ENCODE measurements at places on chromosomes 2 and 18. TPM values are rescaled to one million over a fixed set of nuclear protein-coding genes. Genes with fewer than 3 reads are reported as not detected.

- DNase-seq: peak; percentile 36
Measured at GRCh38 chr2:181972431-181973170, 13.1 kb upstream of the PPP1R1C start.

Gene CXCR1
- polyA plus RNA-seq: not detected

- DNase-seq: peak; percentile 46
Measured at GRCh38 chr2:42961385-42961811, 169.0 kb upstream of the HAAO start.

DNA sequence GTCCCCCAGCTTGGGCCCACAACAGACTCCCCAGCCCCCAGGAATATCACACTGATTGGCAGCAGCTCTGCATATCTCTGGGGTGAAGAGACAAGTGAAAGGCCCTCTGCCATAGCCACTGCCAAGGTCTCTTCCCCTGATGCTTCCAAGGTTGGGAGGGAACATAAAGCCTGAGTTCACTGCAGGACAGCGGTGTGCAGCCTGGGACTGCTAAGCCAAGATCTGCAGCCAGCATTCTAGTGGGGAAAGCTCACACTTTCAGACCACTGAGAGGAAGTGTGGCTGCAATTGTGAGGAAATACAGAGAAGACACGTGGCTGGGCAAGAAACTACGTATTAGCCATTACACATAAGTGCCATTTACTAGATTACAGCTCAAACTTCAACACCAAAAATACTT lies 100.7 kb downstream of the MAIP1 start:
- DNase-seq: no peak

GRCh38 chr2:111990856-111991255 lies 64.2 kb upstream of the TMEM87B start:
- no peak for DNase-seq

GRCh38 chr2:27664622-27665363 lies 1.1 kb downstream of the SLC4A1AP start:
- no peak for DNase-seq

DNA sequence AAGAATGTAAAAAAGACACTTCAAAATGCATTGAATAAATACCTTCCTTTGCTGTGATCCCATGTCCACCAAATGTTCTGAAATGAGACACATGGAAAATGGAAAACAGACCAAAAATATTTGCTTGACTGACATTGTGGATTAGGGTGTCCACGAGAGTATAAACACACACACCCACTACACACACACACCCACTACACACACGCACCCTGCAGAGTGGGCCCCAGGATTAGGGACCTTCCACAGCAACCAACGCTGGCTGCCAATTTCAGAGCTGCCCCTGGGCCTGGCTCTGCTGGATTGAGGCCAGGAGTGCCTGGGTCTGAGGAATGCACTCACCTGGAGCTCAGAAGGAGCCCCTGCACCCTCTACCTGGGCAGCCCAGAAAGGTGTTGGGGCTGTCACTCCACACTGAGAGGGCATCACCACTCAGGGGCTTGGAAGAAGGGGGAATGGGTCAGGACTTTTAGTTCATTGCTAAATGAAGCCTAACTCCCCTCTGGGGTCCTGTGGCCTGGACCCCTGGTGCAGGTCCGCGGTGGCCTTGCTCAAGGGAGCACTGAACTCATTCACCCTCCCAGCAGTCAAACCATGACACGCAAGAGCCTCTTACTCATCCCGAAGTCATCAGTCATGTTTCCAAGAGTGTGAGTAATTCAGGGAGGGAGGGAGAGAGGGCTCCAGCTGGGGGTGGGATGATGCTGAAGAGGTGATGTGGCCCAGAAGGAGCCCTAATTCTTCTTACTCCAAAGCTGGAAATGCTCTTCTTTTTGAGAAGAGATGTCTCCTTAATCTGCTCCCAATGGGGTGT lies 50.2 kb upstream of the PLB1 start:
- peak; percentile 98 for DNase-seq

Gene TBR1
- polyA plus RNA-seq: 0.01 TPM

Gene CPO
- polyA plus RNA-seq: not detected

GRCh38 chr18:22558945-22559385 lies 141.2 kb upstream of the CTAGE1 start:
- DNase-seq: peak; percentile 79

Gene TUBA4A
- 34.2 TPM for polyA plus RNA-seq

Gene CIB4
- not detected for polyA plus RNA-seq

DNA sequence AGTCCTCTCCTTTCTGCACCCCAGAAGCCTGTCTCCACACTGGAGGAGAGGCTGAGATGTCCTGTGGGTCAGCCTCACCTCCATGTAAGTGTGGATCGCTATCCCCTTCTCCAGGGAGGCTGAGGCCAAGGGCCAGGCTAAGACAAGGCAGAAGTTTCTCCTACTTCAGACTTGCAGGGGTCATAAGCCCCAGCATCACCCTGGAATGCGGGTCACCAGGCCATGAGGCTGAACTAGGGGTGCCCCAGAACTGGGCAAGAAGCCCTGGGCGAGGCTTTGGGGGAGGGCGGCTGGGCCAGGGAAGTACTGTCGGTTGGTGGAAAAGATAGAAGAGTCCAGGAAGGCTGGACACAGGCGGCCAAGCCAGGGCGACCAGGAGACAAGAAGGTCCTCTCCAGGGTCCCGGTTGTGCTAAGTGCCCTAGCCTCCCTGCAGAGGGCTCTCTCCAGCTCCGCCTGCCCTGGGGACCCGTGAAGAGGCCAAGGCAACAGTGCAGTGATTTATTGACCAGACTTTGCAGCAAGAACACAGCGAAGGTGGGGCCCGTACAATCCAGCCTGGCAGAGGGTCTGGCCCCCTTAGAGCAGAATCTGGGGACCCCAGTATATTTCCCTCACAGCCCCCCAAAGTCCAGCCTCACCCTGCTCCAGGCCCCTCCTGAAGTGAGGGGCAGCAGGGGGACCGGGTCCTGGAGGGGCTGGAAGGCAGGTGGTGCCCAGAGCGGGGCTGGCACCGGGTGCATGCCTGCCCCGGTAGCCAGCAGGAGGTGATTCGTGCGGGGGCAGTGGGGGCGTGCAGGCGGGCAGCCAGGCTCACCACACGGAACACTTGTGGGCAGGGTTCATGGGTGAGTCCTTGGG lies 8.1 kb downstream of the ECEL1 start:
- DNase-seq: no peak

DNA sequence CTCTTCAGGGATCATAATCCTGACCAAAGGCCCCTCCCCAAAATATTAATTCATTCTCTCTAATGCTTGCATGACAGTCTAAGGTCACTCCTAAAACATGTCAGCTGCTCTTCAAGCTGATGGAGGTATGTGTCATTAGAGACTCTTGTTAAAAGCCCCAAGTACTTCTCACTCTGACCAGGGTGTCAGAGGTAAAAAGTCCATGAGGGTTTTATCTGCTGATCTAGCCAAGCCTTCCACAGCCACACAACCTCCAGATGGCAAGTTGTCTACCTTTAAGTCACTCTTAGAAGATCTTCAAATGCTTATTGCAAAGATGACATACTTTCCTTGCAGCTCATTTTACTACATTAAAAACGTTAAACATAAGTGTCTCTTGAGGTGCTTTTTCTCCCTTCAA lies 83.6 kb upstream of the ETAA1 start:
- no peak for DNase-seq

Gene CBLN2
- polyA plus RNA-seq: 0.02 TPM

DNA sequence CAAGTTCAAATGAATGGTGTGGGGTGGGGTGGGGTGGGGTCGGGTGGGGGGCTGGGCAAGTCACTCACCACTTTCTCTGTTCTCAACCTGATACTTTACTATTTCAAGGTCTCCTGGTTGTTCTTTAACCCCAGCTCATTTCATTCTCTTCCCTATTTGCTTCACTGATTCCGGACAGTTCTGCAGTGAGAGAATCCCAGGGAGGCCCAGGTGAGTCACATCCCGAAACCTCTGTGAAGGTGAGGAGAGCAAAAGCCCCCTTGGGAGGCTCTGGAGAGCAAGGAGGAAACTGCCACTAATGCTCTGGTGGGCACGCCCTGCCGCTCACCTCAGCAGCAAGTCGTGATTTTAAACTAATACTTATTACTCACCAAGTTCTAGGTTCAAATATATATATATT lies 8.9 kb downstream of the EDAR start:
- DNase-seq: no peak

Gene ADD2
- polyA plus RNA-seq: 2.5 TPM

Gene KCNK3
- 0.01 TPM for polyA plus RNA-seq

GRCh38 chr2:200352636-200353035 lies 46.1 kb downstream of the SPATS2L start:
- peak; percentile 94 for DNase-seq

- DNase-seq: peak; percentile 57
Measured at GRCh38 chr2:33160191-33160590, 213.4 kb downstream of the LTBP1 start.
